ENCODE measurements at places on chromosomes 16 and 17. TPM values are rescaled to one million over a fixed set of nuclear protein-coding genes. Genes with fewer than 3 reads are reported as not detected.
A peak's percentile ranks its signal among the peaks of the same experiment; 100 is the strongest.

Gene ZSCAN10
- not detected for total RNA-seq

Gene GNGT2
- 2.2 TPM for total RNA-seq

Gene TMEM238L
- not detected for total RNA-seq

Gene ABCC11
- total RNA-seq = 0.05 TPM

Gene PRSS21
- total RNA-seq = not detected

Gene PRSS22
- not detected for total RNA-seq

Gene CLEC18A
- total RNA-seq = 0.22 TPM

DNA sequence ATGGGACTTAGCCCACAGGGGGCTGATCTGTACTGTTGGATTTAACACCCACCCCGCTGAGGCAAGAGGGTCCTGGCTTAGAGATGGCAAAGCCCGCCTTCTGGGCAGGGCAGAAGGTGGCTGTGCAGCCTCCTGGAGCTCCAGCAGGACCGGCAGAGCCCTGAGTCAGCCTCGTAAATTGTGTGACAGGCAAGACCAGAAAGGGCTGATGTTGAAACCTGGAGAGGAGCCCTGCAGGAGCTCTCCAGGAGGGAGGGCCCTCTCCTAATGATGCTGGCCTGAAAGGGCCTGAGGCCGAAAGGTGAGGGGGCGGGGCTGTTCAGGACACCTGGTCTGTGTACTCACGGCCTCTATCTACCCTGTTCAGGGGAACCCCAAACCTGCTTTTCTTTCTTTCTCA, 22.5 kb upstream of the MYO15B start:
- H3K36me3 ChIP-seq = peaks cover 9% of the 10 kb centered on the region
- H3K4me3 ChIP-seq = no peak overlapping the region
- H3K27ac ChIP-seq = no peak overlapping the region

- H3K36me3 ChIP-seq = no peaks in the 10 kb centered on the region
- no peak overlapping the region for H3K4me3 ChIP-seq
- peak; percentile 64 for DNase-seq
- no peaks in the 10 kb centered on the region for H3K4me1 ChIP-seq
- no peaks in the 10 kb centered on the region for H3K27me3 ChIP-seq
Measured at GRCh38 chr16:21083729-21084268, 66.8 kb downstream of the DNAH3 start.

DNA sequence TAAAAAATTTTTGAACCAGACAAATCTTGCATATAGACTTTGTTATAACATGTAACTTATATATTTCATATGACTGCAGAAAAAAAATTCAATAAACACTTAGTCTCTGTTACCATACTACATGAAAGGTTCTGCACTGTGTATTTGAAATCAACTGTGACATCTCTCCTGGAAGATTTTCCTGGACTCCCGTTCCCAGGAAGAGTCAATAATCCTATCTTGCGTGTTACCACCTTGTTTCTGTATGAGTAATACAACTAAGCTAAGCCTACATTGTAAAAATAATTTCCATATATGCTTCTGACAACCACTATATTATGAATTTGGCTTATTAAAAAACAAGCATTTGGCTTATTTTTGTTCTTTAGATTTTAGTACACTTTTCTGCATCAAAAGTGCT, 665.6 kb upstream of the SOX9 start:
- H3K27ac ChIP-seq = no peak overlapping the region
- H3K4me3 ChIP-seq = no peak overlapping the region
- no peaks in the 10 kb centered on the region for H3K4me1 ChIP-seq
- H3K36me3 ChIP-seq = no peaks in the 10 kb centered on the region
- H3K27me3 ChIP-seq = no peaks in the 10 kb centered on the region

GRCh38 chr16:4533490-4533889, 5.1 kb downstream of the CDIP1 start:
- H3K4me3 ChIP-seq = no peak overlapping the region
- peaks cover 86% of the 10 kb centered on the region for H3K4me1 ChIP-seq
- H3K27ac ChIP-seq = peak overlapping the region; percentile 80
- peaks cover 18% of the 10 kb centered on the region for H3K36me3 ChIP-seq
- DNase-seq = no peak
- H3K27me3 ChIP-seq = no peaks in the 10 kb centered on the region

DNA sequence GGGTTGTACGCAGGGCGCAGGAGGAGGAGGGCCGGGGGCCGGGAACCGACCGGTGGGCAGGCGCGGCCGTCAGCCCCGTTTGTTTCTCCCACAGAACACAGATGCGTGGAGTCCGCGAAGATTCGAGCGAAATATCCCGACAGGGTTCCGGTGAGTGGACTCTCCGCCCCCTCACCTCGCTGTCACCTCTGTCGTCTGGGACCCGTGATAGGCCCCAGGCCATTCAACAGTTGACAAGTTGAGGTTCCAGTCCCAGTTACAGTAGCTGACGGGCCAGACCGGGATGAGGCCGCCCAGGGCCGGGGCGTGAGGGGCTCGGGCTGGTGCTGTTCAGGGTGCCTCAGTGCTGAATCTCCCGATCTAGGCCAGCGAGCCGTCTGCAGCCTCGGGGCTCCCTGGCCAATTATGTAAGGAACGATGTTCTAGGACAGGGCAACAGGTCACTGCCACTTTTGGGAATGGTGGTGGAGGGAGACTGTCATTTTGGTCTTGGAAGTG, 628 bp downstream of the GABARAPL2 start:
- no peak for DNase-seq
- H3K27ac ChIP-seq = peak overlapping the region; percentile 84
- peaks cover 43% of the 10 kb centered on the region for H3K36me3 ChIP-seq
- peak overlapping the region; percentile 97 for H3K4me3 ChIP-seq
- H3K27me3 ChIP-seq = no peaks in the 10 kb centered on the region
- peaks cover 68% of the 10 kb centered on the region for H3K4me1 ChIP-seq

DNA sequence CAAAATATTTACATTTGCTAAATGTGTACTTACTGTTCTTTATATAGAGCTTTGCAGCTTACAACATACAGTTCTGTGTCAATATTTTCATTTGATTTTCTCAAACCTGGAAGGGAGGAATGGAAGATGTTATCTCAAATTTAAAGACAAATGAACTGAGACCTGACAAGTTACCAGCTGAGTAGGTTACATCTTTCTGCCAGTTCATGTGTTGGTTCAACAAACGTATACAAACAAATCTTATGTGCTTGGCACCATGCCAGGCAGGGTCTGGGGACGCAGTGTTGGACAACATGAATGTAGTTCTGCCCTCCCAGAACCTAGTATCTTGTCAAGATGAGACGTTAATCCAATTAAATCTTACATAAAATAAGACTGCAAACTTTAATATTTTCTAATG, 507.5 kb upstream of the HSBP1 start:
- H3K36me3 ChIP-seq = no peaks in the 10 kb centered on the region
- H3K4me1 ChIP-seq = no peaks in the 10 kb centered on the region
- no peak overlapping the region for H3K27ac ChIP-seq
- H3K4me3 ChIP-seq = no peak overlapping the region
- no peaks in the 10 kb centered on the region for H3K27me3 ChIP-seq
